ENCODE measurements at places on chromosomes 2 and 18.

GRCh38 chr18:37407571-37407970, 158.0 kb downstream of the CELF4 start:
- no peak for DNase-seq

DNA sequence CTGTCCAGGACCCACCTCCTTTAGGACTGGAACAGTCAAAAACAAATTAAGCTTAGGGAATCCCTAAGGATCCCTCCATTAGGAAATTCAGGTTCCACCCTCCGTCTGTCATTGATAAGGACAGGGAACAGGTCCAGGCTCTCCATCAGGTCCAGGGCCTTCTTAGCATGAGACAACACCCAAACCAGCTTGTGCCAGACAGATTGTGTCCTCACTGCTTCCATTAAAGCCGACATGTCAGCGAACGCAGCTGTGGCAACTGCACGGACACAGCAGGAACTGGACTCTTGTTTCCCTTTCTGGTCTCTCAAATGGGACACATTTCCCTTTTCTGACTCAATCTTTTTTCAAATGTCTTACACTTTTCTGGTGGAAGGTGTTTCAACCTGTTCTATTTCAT, 81.4 kb downstream of the BCL11A start:
- no peak for DNase-seq

DNA sequence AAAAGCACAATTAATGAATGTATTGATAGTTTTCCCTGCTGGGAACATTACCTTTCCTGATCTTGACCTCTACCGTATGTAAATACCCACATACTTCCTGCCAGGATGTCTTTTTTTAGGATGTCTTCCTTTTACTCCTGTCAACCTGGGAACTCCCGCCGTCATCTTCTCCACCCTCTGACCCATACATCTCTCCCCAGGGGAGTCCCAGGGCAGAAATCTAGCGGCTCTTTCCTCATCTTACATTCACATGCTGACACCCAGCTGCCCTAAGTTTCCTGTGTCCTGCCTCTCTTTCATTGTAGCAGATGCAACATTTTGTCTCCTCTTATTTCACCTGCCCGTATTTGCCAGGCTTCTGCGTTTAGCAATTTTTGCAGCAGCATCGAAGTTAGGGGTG, 107.8 kb downstream of the CRIM1 start:
- DNase-seq: no peak

- DNase-seq: no peak
Observed at GRCh38 chr2:170456914-170457313, 258.2 kb upstream of the SP5 start.
